NCI-H1105 (cell line): ENCODE measurements at places on chromosomes 12 and 14.

DNA sequence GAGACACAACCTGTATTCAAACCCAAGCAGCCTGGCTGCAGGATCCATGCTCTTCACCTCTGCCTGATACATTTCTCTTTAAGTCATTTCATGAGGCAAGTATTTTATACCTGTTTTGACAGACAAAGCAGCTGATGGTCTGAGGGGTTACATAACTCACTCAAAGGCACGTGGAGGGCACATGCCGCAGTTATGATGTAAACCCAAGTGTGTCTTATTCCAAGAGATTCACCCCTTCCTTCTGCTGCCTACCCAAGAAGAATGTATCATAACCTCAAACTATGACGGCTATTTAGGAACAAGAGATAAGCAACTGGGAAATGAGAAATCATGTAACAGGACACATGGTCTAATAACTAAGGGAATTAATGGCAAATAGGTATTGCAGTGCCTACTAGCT, 329.8 kb upstream of the TMPO start:
- DNase-seq: no peak

GRCh38 chr12:123681605-123682004, 10.7 kb downstream of the TCTN2 start:
- no peak for DNase-seq

- no peak for DNase-seq
Observed at GRCh38 chr14:58200480-58200841, 512 bp downstream of the ACTR10 start.

GRCh38 chr12:104022786-104023185, 27.2 kb downstream of the GLT8D2 start:
- DNase-seq: no peak

DNA sequence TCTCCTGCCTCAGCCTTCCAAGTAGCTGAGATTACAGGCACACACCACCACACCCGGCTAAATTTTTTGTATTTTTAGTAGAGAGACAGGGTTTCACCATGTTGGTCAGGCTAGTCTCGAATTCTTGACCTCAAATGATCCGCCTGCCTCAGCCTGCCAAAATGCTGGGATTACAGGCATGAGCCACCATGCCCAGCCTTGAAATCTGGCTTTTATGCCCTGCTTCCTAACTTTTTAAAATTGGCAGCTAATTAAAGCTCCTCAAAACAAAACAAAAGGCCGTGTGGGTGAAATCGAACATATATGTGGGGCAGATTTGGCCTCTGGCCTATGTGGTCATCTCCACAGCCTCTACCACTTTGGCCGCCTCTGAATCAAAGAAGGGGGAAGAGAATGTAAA, 37.9 kb downstream of the KCTD10 start:
- DNase-seq: no peak

DNA sequence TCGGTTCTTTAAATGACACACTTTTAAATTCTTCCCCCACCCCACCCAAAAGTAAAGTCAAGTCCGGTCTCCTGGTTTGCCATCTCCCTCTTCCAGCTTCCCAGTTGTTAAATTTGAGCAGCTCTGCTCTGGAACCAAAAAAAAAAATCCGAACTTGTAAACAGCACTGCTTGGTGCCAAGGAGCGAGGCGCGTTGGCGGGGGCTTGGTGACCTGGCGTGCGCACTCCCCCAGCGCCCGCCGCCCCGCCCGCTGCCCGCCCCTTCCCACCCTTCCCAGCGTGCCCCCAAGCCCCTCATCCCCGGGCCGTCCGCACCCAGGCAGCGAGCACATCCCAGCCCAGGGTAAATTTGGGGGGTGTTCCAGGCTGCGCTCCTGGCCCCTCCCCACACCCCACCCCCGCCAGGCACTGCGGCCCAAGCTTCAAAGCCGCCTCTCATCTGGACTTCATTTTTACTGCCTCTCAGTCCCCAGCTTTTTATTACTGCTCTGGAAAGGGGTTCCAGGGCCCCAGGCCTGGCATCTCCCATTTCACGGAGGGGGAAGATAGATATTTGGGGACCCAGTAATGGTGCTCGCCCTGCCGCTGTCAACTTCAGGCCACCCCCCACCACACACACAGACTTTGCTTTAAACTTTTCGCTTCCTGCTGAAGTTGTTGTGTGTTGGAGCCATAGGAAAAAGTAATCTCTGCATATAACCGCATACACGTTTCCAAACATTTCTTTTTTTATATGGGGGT, 11.7 kb upstream of the ITGB7 start:
- no peak for DNase-seq

DNA sequence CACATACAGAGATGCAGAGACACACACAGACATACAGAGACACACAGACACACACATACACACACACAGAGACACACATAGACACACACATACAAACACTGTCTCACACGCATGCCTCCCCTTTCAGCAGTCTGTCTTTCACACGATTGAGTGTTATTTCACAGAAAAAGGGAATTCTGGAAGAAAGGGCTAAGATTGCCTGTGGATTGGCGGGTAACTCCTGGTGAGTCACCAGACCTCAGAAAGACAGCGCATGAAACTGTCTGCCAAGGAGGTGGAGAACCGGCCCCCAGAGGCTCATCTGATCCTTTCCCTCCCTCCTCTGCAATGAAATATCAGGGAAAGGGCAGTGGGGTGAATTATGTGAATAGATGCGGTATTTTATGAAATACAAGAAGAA, 127.2 kb upstream of the GSC start:
- no peak for DNase-seq

GRCh38 chr12:29428633-29429032, 47.7 kb upstream of the ERGIC2 start:
- no peak for DNase-seq

DNA sequence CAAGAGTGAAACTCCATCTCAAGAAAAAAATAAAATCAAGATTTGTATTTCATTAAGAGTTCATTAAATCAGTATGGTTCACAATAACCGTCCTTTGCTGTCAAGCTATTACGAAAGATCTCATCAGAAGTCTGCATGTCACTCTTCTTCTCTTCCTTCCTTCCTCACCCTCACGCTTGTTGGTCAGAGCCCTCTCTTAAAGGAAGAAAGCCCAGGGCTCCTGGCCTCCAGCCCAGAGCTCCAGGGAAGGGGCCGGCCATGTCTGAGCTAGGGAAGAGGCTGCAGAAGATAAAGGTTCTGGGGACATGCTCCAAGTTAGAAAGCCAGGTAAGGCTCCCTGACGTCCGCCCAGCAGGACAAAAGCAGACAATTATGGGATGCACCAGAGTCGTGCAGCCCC, 43.1 kb upstream of the DLK1 start:
- no peak for DNase-seq

DNA sequence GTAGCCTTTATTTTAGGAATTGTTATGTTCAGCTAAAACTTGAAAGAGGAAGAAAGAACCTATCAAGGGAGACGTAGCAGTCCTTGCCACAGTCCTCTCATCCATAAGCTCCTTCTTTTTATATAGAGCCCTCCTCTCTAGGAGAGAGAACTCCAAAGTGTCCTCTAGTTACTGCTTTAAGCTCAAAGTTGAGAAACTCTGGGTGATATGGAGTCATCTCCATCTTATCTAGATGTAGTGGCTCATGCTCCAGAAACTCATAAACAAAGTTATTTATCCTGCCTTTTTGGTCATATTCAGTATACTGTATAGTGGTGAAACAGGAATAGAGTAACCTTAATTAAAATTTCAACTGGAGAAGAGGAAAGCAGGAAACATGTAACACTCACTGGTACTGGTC, 90.4 kb upstream of the ATF7IP start:
- DNase-seq: no peak

DNA sequence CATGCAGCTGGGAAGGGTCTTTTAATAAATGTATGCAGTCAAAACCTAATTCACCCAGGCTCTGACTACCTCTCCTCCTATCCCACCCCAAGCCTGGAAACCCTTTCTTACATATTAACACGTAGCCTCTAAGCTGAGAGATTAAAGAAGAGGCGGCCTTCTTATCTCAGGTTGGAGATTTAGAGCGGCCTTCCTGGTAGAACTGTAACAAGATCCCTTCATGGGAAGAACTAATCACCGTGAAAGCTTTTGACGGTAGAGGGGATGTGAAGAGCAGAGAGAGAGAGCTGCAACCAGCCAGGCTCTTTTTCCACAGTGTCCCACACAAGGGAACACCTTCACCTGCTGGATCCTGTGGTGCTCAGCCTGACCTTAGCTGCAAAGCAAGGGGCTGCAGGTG, 367.4 kb downstream of the MED13L start:
- no peak for DNase-seq

- DNase-seq: no peak
Observed at GRCh38 chr12:9001233-9001632, 11.9 kb downstream of the KLRG1 start.

DNA sequence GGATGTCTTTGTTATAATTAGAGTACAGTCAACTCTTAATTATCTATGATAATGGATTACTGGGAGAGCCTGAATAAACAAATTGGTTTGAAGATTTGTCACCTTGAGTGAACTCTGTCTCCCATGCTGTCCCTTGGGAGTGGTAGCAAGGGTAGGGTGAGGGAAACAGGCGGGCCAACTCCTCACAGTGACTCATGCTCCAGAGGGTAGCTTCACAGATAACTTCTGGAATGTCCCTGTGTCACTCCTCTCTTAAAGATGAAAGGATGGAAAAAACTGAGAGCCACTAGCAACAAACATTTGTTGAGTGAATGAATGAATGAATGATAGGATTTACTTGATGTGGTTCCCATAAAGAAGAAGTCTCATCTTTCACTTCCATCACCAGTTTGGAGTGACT, 53.5 kb downstream of the RASSF9 start:
- DNase-seq: no peak

DNA sequence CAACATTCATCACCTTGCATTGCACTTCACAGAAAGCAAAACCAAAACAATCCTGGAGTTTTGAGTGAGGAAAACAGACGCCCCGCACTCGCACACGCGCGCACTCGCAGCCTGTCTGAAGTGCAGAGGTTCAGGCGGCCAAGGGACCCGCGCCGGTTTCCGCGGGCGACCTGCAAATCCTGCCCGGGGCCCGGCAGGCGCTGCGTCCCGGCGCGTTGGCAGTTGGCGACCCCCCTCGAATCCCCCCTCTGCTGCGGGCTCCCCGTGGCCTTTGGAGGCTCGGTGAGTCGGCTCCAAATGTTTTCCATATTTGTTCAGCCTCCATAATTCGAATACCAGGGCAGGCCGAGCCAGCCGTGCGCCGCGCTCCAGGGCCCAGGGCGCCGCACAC, at the start of gene SSPN:
Gene SSPN, plus strand, starts transcription at position 324 of the 391 bp plus-strand sequence. CDS start 100 bp downstream, outside the sequence.
- DNase-seq: peak; percentile 81

GRCh38 chr12:48991247-48992050, 7.7 kb downstream of the DDN start:
- no peak for DNase-seq

DNA sequence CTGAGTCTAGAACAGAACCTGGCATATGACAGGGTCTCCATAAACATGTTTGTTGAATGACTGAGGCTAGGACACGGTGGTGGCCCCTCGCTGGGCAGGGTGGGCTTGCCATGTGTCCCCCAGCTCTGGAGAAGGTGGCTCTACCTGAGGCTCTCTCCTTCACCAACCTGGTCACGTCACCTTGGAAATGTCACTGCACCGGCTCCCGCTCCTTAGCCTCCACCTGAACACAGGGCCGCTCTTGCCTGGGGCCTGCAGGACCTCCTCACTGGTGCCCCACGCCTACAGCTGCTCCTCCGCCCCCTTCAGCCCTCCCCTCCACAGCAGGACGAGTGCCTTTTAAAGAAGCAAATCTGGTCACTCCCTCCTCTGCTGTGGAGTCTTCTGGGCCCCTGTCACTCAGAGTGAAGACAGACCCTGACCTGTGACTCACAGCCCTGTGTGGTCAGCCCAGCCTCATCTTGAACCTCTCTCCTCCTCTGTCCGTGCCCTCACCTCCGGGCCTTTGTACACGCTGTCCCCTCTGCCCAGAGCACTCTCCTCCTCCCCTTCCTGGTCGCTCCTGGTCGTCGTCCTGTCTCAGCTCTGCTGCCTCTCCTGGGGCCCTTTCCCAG, 81.0 kb downstream of the ADGRD1 start:
- no peak for DNase-seq

DNA sequence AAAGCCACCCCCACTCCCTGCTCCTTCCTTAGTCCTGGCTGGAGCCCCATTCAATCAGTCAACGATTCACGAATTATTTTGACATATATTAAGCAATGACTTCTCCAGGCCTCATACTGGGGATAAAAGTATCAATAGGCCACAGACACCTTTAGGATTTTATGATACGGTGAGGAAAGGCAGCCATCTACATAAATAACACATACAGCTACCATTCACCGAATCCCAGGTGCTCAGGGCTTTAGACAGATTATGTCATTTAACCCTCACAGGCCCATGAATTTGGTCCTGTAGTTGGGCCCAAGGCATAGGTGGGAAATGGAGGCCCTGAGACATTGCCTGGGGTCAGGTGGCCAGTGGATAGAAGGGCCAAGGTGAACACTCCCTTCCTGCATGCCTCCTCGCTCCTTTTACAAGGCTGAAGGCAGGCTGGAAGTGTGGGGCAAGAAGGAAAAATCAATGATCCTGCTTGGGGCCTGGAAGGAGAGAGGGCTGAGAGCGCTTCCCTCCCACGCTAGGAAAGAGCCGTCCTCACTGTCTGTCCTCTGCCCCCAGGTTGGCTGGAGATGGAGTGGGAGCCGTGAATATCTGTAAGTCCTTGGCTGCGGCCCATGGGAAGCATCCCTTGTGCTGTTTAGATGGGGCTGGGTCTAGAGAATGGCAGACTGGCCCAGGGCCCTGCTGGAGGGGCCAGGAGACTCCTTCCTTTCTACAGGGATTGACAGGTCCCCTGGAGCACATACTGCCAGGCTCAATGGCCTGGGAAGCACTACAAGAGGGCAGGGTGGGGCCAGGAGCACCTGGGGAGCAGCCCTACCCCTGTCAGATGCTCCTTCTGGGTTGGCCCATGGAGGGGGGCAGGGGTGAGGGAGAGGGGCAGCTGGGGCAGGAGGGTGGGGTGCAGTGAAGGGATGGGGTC, 14.8 kb downstream of the KRT7 start:
- no peak for DNase-seq

DNA sequence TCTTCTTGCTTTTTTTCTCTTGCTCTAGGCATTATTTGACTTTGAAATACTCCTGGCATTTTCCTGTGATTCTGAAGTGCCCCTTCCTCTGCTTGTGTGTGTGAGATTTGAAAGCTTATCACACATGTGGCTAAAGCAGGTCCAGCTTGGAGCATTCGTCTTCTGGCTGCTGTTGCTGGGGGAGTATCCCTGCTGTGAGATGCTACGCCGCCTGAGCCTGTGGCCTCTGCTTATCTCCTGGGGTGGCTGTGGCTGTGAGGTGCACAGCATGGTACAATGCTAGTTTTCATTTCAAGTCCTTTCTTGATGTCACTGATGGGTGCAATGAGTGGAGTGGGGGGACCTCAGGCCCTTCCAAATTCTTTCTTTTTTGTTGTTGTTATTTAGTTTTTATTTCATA, 371.8 kb downstream of the ZFP36L1 start:
- no peak for DNase-seq
